Type B pancreatic cell (in vitro differentiated cells): ENCODE measurements at places on chromosomes 5 and 9.

DNA sequence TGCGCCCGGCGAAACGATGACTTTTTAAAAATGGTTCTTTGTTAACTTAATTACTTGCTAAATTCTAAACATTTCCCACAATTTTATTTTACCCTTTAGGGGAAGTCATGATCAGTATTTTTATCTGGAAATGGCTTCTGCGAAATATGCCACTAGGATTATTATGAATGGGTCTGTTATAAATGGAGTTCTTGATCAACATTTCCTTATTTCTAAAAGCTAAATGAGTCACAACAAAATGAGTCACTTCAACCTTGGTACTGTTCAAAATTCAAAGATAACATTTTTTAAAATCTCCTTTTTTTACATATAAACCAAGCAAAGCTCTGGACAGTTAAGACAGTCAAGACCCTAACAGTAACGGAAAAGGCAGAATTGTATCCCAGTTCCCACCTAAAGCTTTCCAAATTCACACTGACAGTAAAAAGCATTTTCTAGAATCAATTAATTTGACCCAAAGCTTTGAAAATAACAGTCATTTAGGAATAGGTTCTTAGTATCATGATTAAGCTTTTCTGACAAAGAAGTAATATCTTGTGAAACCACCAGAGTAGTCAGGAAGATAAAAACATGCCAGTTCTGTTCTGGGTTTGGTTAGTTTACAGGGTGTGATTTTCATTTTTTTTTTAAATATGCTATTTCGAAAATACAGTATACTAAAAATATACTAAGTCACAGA lies 81.7 kb downstream of the LHFPL2 start:
- H3K27ac ChIP-seq = no peak overlapping the region
- H3K4me1 ChIP-seq = peaks cover 40% of the 10 kb centered on the region
- DNase-seq = no peak
- H3K4me3 ChIP-seq = no peak overlapping the region

DNA sequence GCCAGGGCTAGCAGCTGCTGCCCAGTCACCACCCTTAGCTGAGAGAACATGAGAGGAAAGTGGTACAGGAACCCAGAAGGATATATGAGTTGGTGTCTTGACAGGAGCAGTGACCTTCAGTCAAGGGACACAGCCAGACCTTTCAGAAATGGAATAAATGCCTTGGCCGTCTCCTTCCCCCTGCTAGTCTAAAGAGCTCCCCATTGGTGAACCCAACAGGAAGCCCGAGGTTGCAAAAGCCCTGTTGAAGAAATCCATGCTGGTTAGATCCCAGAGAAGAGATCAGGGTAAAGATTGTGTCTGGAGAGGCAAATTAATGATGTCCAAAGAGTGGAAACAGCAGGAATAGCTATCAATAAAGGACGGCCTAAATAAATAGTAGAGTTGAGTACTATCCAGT lies 244.5 kb downstream of the NR3C1 start:
- peaks cover 23% of the 10 kb centered on the region for H3K4me1 ChIP-seq
- no peaks in the 10 kb centered on the region for H3K27me3 ChIP-seq
- no peak overlapping the region for H3K4me3 ChIP-seq
- H3K36me3 ChIP-seq = peaks cover 5% of the 10 kb centered on the region

DNA sequence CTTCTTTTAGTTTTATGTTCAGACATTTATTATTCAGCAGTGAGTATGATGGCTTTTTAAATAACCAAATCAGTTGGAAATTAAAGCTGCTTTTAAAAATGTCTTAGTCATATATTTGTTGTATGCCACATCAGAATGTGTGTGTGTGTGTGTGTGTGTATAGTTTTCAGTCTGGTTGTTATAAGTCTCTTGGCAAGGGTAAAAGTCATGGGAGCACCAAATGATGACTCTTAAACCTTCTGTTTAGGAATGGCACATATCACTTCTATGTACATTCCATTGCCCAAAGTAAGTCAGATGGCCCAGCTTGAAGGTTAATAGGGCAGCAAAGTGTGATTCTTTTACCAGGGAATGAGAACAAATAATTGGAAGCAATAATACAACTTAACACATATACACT lies 135.9 kb downstream of the RNF180 start:
- no peak overlapping the region for H3K4me3 ChIP-seq
- H3K4me1 ChIP-seq = no peaks in the 10 kb centered on the region
- no peak for DNase-seq
- H3K27ac ChIP-seq = no peak overlapping the region
- H3K36me3 ChIP-seq = no peaks in the 10 kb centered on the region

DNA sequence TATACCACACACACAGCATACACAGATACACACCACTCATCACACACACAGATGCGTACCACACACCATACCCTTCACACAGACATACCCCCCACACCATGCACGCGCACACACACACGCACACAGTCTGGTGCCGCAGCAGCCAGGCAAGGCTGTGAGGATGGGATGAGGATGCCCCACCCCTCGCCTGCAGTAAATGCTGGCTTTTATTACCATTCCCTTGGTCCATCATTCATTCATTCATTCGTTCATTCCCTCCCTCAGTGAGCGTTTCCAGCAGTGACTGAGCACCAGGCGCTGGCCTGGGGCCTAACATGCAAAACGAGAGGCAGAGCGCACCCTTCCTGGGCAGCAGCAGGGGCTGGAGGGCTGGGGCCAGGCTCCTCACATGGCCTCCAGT lies 51.7 kb upstream of the FCN2 start:
- H3K4me3 ChIP-seq = no peak overlapping the region
- H3K4me1 ChIP-seq = no peaks in the 10 kb centered on the region
- DNase-seq = no peak
- no peak overlapping the region for H3K27ac ChIP-seq
- H3K36me3 ChIP-seq = no peaks in the 10 kb centered on the region

DNA sequence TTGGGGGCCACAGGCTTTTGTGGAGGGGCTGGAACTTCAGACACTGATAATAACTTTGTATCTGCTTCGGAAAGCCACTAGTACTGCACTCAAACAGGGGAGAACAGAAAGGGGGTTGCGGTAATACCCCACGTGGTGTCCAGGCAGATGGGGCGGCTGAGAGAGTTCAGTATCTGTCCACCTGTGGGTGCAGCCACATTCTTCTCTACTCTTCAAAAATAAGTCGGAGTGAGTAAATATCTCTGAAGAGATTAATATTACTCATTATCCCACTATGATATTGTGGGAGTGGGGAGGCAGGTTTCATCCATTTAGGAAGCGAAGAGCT lies 102.1 kb upstream of the SSBP2 start:
- H3K36me3 ChIP-seq = peaks cover 7% of the 10 kb centered on the region
- H3K4me3 ChIP-seq = peak overlapping the region; percentile 96
- peak overlapping the region; percentile 86 for H3K27ac ChIP-seq
- H3K4me1 ChIP-seq = peaks cover 70% of the 10 kb centered on the region

GRCh38 chr9:121510766-121511550 lies 11.3 kb upstream of the GGTA1 start:
- no peaks in the 10 kb centered on the region for H3K36me3 ChIP-seq
- H3K27me3 ChIP-seq = peaks cover 10% of the 10 kb centered on the region
- no peak overlapping the region for H3K4me3 ChIP-seq
- H3K27ac ChIP-seq = no peak overlapping the region
- peaks cover 6% of the 10 kb centered on the region for H3K4me1 ChIP-seq

GRCh38 chr5:137858223-137858916 lies 9.3 kb upstream of the MYOT start:
- H3K27me3 ChIP-seq = no peaks in the 10 kb centered on the region
- no peak overlapping the region for H3K27ac ChIP-seq
- no peak overlapping the region for H3K4me3 ChIP-seq
- no peaks in the 10 kb centered on the region for H3K36me3 ChIP-seq
- no peaks in the 10 kb centered on the region for H3K4me1 ChIP-seq

DNA sequence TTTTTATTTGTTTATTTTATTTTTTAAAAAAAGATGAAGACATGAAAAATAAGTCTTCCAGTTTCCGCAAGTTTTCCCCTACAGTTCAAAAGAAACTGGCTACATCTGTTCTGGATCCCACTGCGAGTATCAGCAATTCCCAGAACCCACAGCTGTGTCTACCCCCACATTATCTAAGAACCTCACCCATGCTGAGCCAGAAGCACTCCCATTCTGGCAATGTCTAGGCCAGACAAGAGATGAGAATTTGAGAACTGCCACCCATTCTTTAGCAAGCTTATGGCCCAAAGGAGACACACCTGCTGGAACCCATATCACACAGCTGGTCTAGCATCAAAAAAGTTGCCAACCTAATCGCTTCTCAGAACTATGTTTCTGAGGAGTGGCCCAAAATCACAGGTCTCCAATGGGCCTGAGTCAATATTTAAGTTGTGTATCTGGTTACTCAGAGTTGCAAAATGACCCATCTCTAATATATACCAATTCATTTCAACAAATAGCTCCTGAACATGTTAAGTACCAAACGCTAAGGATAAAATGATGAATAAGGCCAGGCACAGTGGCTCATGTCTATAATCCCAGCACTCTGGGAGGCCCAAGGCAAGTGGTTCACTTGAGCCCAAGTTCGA lies 27.1 kb downstream of the MTMR12 start:
- peak overlapping the region; percentile 73 for H3K27ac ChIP-seq
- peaks cover 33% of the 10 kb centered on the region for H3K4me1 ChIP-seq
- DNase-seq = no peak
- H3K4me3 ChIP-seq = peak overlapping the region; percentile 44

- DNase-seq = no peak
- H3K4me1 ChIP-seq = no peaks in the 10 kb centered on the region
- H3K27me3 ChIP-seq = no peaks in the 10 kb centered on the region
Measured at GRCh38 chr9:84435902-84436301, 95.3 kb upstream of the SLC28A3 start.

GRCh38 chr9:34197756-34198711 lies 19.2 kb downstream of the UBAP1 start:
- H3K27ac ChIP-seq = peak overlapping the region; percentile 51
- H3K27me3 ChIP-seq = no peaks in the 10 kb centered on the region
- peaks cover 23% of the 10 kb centered on the region for H3K36me3 ChIP-seq
- peaks cover 15% of the 10 kb centered on the region for H3K4me1 ChIP-seq
- H3K4me3 ChIP-seq = no peak overlapping the region
- DNase-seq = peak; percentile 52

DNA sequence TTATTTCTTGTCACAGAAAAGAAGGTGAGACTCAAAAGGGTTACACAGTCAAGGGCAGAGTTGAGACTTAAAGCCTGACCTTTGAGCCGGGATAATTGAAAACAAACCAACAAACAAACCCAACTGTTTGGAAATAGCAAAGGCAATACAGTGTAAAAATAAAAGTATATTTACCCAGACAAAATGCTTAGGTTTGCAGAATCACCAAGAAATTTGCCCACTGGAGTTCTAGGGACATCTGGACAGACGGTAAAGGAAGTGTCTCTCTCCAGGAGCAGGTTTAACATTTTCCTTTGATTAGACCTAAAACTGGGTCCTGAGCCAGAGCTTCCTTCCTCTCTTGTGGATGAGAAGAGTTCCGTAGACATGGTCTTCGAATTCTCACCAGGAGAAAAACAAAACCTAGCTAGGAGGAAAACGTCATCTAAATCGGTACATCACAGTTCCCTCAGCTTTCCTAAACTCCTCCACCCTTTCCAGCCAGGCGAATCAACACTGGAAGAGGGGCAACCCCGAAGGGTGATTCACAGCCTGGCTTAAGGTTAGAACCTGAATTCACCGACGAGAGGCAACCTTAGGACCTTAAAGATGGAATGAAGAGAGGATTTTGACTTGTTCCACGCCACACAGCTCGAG lies 673 bp downstream of the CDC25C start:
- no peak for DNase-seq
- no peaks in the 10 kb centered on the region for H3K36me3 ChIP-seq
- H3K27ac ChIP-seq = peak overlapping the region; percentile 80

DNA sequence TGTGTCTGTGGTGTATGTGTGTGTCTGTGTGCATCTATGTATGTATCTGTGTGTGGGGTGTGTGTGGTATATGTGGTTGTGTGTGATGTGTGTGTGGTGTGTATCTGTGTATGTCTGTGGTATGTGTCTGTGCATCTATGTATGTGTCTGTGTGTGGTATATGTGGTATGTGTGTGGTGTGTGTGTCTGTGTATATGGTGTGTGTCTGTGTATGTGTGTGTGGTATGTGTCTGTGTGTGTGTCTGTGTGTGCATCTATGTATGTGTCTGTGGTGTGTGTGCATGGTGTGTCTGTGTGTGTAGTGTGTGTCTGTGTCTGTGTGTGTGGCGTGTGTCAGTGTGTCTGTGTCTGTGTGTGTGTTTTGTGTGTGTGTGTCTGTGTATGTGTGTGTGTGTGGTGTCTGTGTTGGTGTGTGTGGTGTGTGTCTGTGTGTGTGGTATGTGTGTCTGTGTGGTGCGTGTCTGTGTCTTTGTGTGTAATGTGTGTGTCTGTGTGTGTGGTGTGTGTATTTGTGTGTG lies 121.9 kb upstream of the MVB12B start:
- no peaks in the 10 kb centered on the region for H3K4me1 ChIP-seq
- H3K4me3 ChIP-seq = no peak overlapping the region
- no peaks in the 10 kb centered on the region for H3K36me3 ChIP-seq
- no peak overlapping the region for H3K27ac ChIP-seq

DNA sequence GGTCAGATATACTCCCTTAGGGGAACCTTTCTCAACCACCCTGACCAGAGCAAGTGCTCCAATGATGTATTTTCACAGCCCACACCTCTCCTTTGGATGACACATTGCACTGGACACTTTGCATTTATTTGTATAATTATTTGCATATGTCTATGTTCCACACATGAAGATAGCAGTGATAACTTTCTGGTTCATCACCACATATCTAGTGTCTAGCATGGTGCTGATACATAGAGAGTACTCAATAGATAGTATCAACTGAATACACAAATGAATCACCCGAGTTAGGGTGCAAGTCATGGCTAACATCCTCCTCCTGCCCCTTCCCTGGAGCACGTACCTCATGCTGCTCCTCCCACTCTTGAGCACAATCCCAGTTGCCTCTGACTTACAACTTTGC lies 617.6 kb downstream of the EBF1 start:
- no peak for DNase-seq
- H3K27me3 ChIP-seq = peaks cover 10% of the 10 kb centered on the region
- no peak overlapping the region for H3K4me3 ChIP-seq
- no peaks in the 10 kb centered on the region for H3K36me3 ChIP-seq
- no peak overlapping the region for H3K27ac ChIP-seq

DNA sequence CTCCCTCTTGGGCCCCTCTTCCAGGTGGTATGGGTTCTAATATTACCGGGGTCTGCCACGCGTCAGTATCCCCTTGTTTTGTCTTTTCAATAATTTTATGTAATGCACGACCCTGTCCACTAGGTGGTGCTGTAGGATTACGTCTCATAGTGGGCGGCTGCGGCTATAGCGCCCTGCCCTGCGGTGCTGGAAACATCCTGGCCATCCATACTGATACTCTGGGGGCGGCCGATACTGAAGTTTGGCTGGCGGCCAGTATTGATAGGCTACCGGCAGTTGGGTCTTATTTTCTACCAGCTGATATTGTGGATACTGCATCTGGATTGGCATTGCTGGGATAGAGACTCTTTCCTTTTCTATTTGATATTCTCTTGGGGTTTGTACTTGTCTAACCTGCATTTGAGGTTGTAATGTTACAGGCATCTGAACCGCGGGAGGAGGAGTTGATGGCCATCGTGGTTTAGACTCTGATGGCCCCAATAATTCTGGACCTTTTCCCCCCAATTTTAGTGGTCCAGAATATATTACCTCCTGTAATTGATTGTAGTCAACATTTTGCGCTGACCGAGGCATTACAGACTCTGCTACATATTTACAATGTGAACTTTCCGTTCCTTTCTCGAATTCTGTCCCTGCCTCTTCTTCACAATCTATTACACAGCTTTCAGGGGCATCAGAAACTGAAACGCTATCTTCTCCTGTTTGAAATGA lies 3.3 kb upstream of the TMEM141 start:
- DNase-seq = no peak
- peaks cover 30% of the 10 kb centered on the region for H3K4me1 ChIP-seq
- peak overlapping the region; percentile 67 for H3K27ac ChIP-seq
- peak overlapping the region; percentile 17 for H3K4me3 ChIP-seq
- H3K36me3 ChIP-seq = no peaks in the 10 kb centered on the region
- H3K27me3 ChIP-seq = peaks cover 9% of the 10 kb centered on the region
